ENCODE measurements at places on chromosomes 7 and 10. TPM values are rescaled to one million over a fixed set of nuclear protein-coding genes. Genes with fewer than 3 reads are reported as not detected.

BPGM gene
- total RNA-seq, result 23.8 TPM

BAMBI gene
- total RNA-seq, result 0.81 TPM

FANK1 gene
- not detected for total RNA-seq

TMEM229A gene
- not detected for total RNA-seq

ITIH5 gene
- total RNA-seq, result not detected

IL6 gene
- total RNA-seq, result 0.54 TPM

SSMEM1 gene
- total RNA-seq, result not detected

GRCh38 chr10:118214776-118215175 lies 127.3 kb downstream of the FAM204A start:
- no peak for DNase-seq

DNA sequence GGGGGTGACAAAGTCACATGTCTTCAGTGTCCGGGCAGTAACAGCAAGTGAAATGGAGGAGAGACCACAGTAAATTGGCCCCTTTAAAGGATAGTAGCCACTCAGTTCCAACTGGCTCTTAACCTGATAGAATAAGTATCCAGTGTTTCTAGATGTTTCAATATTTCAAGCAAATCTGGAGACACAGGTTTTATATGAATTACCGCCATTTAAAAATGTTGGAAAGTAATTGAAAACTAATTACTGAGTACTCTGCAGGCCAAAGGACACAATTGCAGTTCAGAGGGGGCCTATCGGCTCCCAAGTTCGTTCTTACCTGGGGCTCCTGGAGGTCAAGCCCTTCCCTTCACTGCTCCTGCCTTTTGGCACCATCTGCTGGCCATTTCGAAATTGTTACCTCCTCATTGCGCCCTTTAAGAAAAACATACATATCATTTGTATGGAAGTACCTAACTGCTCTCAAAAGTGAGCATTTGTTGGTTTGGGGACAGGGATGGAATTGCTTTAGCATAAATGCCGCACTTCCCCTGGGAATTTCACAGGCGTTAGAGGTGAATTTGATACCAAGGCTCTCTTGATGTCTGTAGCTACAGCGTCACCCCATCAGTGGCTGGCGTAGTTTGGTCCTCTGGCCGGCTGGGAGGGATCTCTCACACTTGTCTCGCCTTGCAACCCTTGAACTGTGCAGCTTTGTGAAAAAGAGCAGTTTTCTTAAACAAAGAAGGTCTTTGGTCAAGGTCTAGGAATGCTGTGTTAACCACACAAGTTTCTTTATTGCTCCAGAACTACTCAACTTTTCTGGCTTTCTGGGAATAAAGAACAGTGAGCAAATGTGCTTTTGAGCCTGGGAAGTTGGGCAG lies 220.0 kb downstream of the ARHGAP21 start:
- no peak for DNase-seq

GRCh38 chr10:131561897-131562296 lies 250.4 kb upstream of the TCERG1L start:
- DNase-seq, result no peak

GRCh38 chr7:50310956-50311355 lies 6.4 kb downstream of the IKZF1 start:
- no peak for DNase-seq

GRCh38 chr7:156650042-156650441 lies 9.5 kb downstream of the RNF32 start:
- DNase-seq, result no peak

GRCh38 chr10:103550229-103550628 lies 56.7 kb downstream of the NEURL1 start:
- DNase-seq, result no peak

DNA sequence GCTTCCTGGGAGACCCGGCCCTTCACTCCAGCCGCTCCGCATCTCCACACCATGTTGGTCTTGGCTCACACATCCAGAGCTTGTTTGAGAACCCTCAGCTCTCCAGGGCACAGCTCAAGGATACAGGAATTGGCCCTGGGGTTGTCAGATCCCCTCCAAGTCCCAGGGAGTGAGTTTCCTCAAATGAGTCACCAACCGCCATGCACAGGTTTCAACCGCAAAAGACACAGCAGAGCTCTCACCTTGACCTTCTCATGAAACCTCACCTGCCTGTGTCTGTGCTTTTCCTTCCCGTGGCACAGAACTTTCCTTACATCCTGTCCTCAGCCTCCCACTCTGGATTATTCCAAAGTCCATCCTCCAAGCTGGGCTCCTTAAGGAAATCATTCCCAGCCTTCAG lies 20.6 kb downstream of the AZGP1 start:
- no peak for DNase-seq

DNA sequence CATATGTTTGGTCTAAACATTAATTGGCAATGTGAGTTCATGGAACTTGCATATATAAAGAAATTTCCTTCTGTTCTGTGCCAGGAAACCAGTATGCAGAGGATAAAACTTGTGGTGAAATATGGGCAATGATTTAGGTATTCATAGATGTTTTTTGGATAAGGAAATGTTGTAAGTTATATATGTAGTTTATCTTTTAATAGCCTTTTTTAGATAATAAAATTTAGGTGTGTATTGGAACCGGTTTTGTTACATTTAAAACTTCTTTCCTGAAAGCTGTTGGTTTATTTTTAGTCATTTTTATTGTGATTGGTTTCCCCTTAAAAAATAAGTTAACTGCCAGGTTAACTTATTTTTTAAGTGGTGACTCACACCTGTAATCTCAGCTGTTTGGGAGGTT lies 22.1 kb downstream of the TAX1BP1 start:
- DNase-seq, result no peak

GRCh38 chr10:14698829-14699170 lies 75.9 kb downstream of the FAM107B start:
- no peak for DNase-seq

DNA sequence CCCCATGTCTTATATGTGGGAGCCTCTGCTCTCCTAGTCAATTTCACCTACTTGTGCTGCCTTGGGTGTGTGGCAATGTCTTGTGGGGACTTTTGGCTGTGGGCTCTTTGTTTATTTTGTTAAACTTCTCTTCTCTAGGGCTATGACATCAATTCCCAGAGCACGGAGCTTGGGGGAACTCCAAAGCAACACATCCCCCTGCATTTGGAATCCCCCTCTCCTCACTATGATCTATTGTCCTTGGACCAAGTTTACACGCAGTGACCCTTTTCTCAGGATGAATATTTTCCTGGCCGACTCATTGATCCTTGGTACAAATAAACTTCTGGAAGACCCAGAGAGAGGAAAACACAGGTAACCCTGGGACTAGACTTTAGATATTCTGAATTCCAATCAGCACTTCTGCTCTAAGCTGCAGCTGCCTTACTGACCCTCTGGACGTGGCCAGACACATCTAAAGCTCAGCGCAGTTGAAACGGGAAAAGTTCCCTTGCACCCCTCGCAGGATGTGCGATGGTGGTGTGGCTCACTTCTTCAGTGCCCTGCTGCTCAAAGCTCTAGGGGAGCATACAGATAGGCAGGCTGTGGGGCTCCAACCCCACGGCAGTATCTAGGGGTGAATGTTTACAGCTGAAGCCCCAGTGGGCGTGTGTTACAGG lies 110.8 kb downstream of the TMEM178B start:
- no peak for DNase-seq

DNA sequence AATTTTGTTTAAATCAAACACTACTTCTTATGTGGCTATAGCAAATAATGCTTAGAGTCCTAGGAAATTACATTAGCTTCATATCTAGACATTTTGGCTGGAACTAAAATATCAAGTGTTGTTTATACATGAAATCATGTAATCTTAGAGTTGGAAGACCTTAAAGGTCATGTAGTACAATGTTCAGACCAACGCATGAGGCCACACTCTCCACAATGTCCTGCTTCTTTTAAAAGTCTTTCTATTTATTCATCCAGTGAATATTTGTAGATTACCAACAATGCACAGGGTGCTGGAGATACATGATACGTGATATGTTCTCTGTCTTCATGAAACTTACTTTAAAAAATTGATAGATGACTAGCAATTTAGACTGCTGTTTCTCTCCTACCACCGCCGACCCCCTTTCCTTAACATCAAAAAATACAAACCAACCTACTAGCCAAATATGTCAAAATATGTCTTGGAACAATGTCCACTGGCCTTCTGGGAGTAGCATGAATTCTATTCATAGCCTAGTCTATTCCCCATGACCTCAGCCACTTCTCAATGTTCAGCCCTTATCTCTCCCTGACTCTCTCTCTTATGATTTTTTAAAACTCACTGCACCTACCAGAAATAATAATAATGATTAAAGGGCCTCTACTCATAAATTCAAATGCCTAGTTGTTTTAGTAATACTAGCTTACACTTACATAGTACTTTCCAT lies 59.5 kb upstream of the CAV2 start:
- no peak for DNase-seq

DNA sequence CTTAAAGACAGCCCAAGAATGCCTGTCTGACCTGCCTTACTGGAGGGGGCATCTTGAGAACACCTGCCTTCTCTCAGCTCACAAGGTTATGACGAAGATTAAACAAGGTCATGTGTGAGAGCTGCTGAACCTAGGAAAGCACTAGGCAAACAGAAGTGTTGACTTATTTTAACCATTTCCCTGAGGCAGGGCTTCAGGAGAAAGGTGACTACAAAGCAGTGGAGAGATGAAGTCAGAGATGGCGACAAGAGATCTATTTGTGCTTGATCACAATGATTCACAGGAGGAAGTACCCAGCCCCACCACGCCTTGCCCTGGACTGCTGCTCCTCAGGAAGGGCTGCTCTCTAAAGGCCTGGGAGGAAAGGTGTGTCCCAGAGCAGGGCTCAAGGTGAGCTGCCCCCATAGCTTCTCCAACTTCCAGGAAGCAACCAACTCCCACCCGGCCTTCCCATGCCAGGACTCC lies 27.8 kb downstream of the STN1 start:
- peak; percentile 18 for DNase-seq

DNA sequence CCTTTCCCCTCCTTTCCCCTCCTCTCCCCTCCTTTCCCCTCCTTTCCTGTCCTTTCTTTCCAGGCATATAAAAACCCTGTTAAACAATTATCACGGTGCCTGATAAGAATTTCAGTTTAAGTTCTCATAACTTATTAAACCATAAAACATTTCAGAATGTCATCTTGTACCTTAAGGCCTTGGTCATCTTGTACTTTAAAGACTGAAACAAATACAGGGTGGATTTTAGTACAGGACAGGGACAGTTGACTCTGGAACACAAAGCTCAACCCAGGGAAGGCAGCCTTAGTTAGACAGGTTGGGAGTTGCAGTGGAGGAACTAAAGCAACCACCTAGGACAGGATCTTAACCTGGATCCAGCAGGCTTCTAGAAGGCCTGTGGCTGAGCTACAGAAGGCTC lies 1.2 kb downstream of the AGR3 start:
- DNase-seq, result no peak

DNA sequence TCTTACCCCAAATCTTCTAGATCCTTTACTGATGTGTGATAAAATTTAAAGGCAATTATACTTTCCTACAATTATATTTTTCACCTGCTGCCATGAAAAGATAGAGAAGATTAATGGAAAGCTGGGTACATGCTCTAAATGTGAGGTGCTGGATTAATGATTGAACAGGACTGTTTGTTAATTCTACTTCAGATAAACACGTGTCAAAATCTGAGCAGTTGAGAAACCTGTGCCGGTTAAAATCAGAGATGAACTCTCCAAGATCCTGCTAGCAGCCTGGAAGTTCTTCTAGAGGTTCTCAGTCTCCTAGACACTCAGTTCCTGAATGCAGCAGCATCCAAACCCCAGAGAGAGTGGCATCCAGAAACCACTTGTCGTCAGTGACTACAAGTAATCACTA lies 69.2 kb downstream of the INHBA start:
- no peak for DNase-seq

DNA sequence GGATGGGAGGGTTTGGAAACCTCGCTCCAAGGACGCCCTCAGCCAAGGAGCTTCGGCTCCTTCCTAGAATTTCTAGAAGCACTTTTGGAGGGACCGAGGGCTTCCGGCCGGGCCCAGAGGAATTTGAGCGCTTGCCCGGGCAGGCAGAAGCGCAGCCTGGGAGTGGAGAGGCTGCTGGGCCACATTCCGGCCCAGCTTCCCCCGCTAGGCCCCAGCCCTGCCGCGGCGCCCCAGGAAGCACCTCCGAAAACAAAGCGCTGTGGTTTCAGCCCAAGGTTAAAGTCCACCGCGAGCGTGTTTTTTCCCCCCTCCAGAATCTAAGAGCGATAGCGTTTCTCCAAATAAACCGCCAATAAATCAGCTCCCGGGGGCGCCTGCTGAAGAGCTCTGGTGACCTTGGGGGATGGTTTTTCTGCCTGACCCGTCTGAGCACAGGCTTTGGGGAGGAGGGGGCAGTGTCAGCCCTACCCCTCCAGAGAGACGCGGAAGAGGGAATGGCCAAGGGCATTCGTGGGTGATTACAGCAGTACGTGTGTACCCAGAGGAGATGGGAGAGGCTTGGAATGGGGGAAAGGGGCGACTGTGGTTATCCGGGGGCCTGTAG lies 5.7 kb upstream of the TNRC18 start:
- no peak for DNase-seq

DNA sequence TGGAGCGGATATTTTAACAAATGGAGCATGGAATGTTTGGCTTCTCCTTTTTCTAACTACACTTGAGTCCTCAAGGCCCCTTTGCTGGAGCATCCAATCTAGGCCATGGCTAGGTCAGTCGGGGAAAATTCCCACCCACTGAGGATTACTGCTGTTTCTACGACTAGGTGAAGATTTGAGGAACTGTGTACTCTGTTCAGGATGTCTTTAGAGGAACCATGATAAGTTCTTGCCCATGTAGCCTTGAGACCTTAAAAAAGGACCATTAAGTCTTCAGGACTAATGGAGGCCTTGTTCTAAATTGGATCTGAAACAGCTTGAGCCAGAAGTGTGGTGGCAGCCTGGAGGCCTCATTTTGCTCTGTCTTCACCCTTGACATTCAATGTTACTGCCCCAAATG lies 6.2 kb downstream of the AGK start:
- no peak for DNase-seq

DNA sequence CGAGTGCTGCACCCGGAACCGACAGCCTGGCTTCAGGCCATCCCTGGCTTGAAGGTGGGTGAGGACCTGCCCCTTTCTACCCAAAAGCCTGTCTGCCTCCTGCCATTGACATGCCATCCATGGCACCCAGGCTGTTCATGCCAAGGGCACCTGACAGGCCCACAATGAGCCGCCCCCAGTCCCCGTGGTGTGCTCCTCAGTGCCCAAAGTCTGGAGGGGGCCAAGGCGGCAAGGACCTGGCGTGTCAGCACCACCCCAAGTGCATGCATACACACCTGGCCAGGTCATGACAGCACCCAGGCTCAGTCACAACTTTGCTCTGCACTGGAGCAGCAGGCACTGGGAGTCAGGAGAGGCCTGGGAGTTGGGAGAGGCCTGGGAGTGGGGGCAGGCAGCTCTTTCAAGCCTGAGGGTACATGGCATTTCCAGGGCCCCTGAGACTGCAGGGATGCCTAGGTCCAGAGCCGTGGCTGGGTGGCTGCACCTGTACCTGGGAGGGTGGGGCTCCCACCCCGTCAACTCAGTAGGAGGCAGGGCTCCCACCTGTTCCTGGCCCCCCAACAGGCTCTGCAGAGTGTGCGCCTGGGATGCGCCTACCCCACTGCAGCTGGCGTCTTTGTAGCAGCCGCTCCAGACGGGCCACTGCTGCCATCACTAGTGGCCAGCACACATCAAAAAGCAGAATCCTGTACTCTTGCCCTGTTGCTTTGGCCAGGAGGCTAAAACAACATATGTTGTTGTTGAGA lies 71.7 kb downstream of the ZNF467 start:
- DNase-seq, result no peak

- DNase-seq, result no peak
These were observed 1.8 kb upstream of the VSIR start for GRCh38 chr10:71774916-71775702.

GRCh38 chr7:27303026-27303425 lies 60.4 kb downstream of the EVX1 start:
- DNase-seq, result no peak

- DNase-seq, result no peak
These were observed 6.3 kb upstream of the CDH23 start for GRCh38 chr10:71390461-71390835.

GRCh38 chr7:141014125-141014523 lies 628 bp downstream of the MRPS33 start:
- DNase-seq, result no peak

Measured in activated T-helper 1 cell treated with anti-CD3 and anti-CD28 coated beads, Interleukin-12 subunit alpha, Interleukin-12 subunit beta, Interleukin-2, Interleukin-4 antibody, amounts not matched to agents 30 ng/mL and 10 ng/mL and 1 ng/mL, durations not matched to agents 14 hours and 24 hours and 36 hours (primary cell).